Stimulated activated CD4-positive, alpha-beta T cell treated with anti-CD3 and anti-CD28 coated beads, Interleukin-4, amount 100 ng/mL, for 48 hours (primary cell): ENCODE measurements at places on chromosomes 16 and 17.

GRCh38 chr16:27085182-27085581 is 18.5 kb downstream of the C16orf82 start:
- no peak for DNase-seq

- no peak for DNase-seq
Measured at GRCh38 chr17:29096094-29096493, 53.2 kb downstream of the PIPOX start.

DNA sequence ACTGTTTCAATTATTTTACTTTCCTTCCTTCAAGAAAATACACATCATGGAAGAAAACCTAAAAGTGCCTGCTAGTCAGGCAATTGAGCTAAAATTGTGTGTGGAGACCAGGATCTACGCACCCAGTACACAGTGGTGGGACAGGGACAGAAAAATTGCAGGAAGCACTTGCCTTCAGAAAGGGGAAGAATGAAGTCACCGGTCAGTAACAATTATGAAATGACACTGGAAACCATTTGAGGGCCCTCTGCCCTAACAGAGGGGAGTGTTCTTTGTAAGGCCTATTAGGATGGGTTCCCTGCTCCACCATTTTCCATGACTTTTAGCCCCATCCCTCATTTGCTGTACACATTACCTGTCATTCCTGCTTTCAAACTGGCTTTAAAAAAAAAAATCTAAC is 4.5 kb upstream of the PHAF1 start:
- DNase-seq, result no peak

DNA sequence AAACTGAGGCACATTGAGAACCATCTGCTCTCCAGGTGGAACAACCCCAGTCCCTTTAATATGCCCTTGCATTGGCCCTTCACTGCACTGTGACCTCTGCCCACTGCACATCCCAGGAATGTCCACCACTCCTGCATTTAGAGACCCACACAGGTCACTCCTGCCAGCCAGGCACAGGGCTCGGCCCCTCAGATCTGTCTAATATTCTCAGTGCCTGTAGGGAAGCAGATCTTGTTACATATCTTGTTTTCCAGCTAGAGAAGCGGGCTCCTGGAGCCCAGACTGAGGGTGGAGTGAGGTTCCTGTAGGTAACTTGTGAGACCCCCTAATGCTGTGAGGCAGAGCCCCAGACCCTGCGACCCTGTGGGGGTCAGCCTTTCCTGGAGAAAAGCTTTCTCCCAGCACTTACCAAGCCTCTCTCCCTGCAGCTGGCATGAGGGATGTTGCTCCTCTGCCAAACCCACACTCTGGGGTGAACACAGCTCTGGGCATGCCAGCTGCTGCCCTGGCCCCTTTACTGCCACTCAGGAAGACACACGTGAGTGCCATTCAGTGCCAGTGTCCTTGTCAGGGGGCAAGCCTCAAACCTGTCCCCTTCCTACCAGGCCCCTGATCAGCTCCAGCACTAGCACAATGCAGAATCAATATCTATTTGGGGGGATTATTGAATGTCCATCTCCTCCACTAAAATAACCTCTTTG is 40.3 kb upstream of the CRHR1 start:
- DNase-seq, result no peak

- DNase-seq, result no peak
Measured at GRCh38 chr16:1432388-1433262, 1.7 kb downstream of the PERCC1 start.

GRCh38 chr16:84281074-84281473 is 13.6 kb upstream of the WFDC1 start:
- no peak for DNase-seq

- peak; percentile 59 for DNase-seq
Measured at GRCh38 chr17:78865682-78866390, 25.2 kb upstream of the USP36 start.

DNA sequence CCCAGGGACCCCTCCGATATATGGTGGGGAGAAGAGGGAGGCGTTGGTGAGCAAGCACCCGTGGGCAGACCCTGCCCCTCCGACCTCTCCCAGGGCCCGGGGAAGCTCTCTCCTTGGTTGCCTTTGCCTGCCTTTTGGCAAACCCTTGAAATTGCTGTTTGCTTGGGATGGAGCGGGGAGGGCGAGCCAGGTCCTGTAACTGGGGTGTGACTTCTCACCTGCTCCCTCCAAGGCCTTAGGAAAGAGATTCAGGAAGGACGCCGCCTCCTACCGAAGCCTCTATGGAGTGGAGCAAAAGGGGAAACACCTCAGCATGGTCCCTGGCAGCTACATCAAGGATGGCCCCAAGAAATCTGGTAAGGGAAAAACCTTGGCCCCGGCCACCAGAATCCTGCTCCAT is 4.6 kb downstream of the C16orf78 start:
- no peak for DNase-seq

- DNase-seq, result no peak
Measured at GRCh38 chr16:12433691-12434390, 369.8 kb downstream of the CPPED1 start.

DNA sequence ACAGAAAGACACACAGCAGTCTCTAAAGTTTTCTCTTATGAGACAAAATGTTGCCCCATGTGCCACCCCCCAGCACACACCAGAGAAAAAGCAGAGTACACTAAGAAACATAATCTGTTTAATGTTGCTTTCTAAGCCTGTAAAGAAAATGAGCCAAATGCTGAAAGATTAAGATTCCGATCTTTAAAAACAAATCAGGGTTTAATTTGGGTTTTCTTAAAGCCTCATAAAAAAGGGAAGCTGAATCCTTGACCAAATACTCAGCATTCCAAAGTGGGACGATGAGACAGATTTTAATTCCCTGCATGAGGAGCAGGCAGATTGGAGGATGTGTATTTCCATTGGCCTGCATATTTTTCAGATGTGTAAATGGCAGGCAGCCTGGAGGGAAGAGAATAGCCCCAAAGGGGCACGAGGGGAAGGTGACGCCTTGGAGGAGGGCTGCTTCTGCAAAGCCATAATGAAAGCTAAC is 118.4 kb downstream of the COPRS start:
- DNase-seq, result no peak

GRCh38 chr17:40916366-40916765 is 21.1 kb downstream of the KRT23 start:
- DNase-seq, result no peak

DNA sequence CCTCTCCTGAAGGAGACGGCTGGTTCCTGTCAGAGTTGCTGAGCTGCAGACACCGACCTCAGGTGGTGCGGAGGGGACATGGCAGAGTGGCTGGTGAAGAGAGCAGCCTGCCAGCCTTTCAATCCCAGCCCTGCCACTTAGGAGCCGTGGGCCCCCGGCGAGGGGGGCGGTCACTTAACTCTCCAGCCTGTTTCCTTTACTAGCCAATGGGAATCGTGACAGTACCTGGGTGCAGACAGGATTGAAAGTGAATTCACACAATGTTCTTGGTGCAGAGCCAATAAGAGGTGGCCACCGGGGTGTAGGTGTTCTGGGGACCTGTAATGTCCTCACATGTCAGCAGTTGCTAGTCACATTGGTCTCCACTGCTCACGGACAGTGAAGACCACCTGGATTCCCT is 13.5 kb downstream of the ACE start:
- DNase-seq, result no peak

GRCh38 chr17:3848229-3848835 is 2.3 kb upstream of the NCBP3 start:
- no peak for DNase-seq

DNA sequence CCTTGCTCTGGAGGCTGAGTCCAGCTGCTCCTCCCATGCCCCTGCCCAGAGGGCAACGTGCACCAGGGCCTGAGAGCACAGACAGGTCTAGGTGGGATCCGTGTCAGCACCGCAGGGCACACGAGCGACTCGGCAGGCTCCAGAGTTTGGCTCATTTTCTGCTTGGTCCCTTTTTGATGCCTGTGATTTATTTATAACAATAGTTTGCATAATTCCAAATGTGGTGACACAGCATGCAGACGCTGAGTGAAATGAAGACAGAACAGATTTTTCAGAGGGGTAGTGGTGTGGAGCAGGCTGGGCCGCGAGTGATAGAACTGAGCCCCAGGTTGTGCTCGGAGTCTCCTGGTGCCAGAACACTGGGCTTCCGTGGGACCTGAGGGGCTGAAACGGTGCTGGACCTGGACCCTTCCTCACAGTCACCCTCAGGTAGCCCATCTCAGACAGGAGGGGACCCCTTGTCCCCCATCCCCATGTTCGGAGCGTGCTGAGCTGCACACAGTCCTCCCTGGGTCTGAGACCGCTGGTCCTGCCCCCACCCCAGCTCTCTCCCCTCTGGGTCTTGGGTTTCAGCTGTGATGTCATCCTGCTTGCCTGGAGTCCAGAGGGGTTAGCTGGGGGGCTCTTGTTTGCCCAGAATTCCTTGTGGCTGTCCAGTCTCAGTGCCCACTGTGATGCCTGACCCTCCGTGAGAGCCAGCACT is 95.9 kb downstream of the METRNL start:
- DNase-seq, result no peak

DNA sequence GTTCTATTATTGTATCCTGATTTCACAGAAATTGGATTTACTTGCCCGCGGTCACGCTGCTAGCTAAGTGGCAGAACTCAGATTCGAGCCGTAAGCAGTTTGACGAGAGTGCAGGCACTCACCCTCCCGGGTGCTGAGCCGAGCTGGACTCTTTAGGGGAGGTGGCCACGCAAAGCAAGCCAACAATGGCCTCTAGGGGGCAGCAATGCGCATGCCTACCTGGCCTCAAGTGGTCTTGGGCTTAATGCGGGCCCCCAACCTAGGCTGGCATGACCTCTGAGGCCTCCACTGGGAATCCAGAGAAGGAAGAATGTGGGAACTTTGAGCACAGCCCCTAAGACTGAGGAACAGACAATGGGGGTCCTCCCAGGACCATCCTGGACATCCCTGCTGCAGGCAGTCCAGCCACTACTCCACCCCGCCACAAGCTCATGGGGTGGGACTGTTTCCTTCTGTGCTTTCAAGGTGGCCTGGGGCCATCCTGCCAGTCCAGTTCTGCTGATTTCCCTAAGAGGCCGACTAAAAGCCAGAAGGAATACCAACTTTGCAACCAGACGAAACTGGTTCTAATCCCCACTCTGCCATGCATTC is 276.5 kb downstream of the XYLT1 start:
- DNase-seq, result peak; percentile 65

- no peak for DNase-seq
Measured at GRCh38 chr17:73304971-73305812, 6.6 kb downstream of the CDC42EP4 start.

- DNase-seq, result no peak
Measured at GRCh38 chr17:40617678-40618240, 29.9 kb downstream of the SMARCE1 start.

DNA sequence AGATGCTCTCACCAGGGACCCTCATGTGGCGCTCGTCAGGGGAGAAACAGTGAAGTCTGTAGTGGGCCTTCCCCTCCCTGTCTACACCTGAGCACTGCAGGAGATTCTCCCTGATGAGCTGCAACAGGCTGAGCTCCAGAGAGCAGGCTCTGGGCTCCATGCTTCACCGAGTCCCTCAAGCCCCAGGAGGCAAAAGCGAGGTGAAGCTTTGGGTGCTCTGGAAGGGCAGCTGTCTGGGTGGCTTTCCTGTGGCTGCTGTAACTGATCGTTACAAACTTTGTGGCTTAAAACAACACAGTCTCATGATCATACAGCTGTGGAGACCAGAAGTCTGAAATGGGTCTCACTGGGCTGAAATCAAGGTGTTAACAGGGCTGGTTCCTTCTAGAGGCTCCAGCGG is 12.1 kb upstream of the CD300LD start:
- DNase-seq, result no peak

DNA sequence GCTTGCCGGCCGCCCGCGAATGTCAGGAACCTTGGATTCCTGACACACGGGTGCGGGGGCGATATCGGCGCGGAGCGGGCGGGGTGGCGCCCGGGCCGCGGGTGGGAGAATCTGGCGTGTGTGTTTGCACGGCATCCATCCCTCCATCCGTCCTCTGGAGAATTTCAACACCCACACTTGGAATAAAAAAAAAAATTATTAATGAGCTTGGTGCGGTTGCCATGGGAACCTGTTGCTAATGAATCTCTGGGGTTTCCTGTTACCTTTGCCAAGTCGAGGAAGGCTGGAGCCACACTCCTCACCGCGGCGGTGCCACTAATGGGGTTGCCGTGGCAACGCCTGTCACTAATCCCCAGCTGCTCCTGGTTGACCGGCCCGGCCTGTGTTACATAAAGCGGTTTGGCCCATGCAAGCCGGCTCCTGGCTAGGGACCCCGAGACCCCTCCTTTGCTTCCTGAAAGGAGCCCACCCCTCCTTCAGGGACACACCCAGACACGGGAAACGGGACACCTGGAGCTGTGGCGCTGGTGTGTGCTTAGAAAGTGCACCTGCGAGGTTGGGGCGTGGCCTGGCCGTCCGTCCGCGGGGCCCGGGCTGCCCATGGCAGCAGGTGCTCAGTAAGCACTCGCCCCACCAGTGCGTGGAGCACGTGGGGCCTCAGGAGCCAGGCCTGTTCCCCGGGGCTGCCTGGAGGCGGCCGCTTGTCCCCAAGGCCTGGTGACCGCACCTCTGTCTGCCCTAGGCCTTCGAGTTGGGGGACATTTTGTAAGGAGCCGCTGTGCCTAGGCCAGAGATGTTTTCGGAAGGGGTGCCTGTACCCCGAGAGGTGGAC is 14.6 kb downstream of the CACNA1H start:
- DNase-seq, result no peak

- no peak for DNase-seq
Measured at GRCh38 chr17:12536021-12536420, 129.7 kb upstream of the MYOCD start.

GRCh38 chr17:77738751-77739531 is 219.6 kb upstream of the TNRC6C start:
- no peak for DNase-seq

- no peak for DNase-seq
Measured at GRCh38 chr16:49704586-49705155, 151.2 kb downstream of the ZNF423 start.

DNA sequence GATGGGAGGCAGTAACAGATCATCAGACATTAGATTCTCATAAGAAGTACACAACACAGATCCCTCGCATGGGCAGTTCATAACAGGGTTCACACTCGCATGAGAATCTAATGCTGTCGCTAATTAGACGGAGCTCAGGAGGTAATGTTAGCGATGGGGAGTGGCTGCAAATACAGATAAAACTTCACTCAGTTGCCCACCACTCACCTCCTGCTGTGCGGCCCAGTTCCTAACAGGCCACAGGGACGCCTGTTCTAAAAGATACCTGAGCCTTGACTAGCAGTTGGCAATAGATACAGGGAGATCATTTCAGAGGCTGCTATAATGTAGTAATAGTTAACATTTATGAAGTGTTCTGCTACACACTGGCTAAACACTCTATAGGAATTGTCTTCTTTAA is 4.9 kb downstream of the PTRH2 start:
- no peak for DNase-seq

- no peak for DNase-seq
Measured at GRCh38 chr16:23941963-23942564, 106.3 kb downstream of the PRKCB start.

DNA sequence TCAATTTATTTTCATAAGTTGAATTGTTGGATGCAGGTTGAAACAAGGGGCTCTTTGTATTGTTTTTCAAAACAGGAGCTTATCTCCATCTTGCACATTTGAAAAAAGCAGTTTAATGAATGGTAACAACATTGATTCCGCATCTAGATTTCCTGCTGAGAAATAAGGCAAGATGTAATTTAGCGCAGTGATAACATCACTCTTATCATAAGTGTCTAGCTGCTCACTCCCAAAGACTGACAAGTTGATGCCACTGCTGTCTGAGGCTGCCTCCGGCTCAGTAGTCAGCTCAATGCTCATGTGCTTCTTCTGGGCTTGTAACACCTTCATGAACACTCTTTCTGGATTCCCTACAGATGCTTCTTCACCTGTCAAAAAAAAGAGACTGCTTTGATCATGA is 92.4 kb downstream of the KPNA2 start:
- no peak for DNase-seq

GRCh38 chr16:68367030-68367429 is 56.2 kb downstream of the PRMT7 start:
- peak; percentile 49 for DNase-seq
